Ascending aorta (tissue), 2 donors: ENCODE measurements at places on chromosomes 16 and 17.

- DNase-seq = no peak
Measured at GRCh38 chr17:12041312-12041711, 20.6 kb downstream of the MAP2K4 start.

DNA sequence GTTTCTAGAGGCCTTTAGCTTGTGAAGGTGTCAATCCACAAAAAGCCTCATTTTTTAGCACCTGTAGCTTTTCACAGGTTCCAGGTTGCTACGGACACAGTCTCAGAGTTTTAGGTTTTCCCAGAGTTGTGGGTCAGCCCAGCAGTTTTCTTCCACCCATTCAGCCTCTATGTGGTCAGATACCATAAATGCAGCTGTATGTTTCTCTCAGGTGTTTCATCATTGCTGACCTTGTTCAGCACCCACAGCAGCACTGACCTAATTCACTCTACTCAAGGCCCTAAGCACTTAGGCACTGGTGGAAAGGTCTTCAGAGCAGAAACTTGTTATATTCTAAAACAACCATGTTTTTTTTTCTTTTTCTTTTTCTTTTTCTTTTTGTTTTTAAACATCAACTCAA is 15.0 kb upstream of the SPACA3 start:
- DNase-seq = no peak

- no peak for DNase-seq
Measured at GRCh38 chr16:647173-647902, 1.8 kb upstream of the WDR90 start.

- DNase-seq = no peak
Measured at GRCh38 chr16:22751685-22752084, 62.3 kb upstream of the HS3ST2 start.

- no peak for DNase-seq
Measured at GRCh38 chr17:36978810-36979564, 30.2 kb downstream of the AATF start.

- peak; percentile 92 for DNase-seq
Measured at GRCh38 chr17:47275245-47275984, 21.8 kb downstream of the ITGB3 start.
